A673 (cell line): ENCODE measurements at places on chromosomes 4 and X. TPM values are rescaled to one million over a fixed set of nuclear protein-coding genes. Genes with fewer than 3 reads are reported as not detected.
A peak's percentile ranks its signal among the peaks of the same experiment; 100 is the strongest.

GRCh38 chrX:72100051-72100755 lies 31.5 kb downstream of the RTL5 start:
- H3K27me3 ChIP-seq = peaks cover 4% of the 10 kb centered on the region
- no peak for DNase-seq
- no peaks in the 10 kb centered on the region for H3K4me1 ChIP-seq

- peak overlapping the region; percentile 32 for H3K4me3 ChIP-seq
- DNase-seq = no peak
- H3K27ac ChIP-seq = no peak overlapping the region
- H3K4me1 ChIP-seq = no peaks in the 10 kb centered on the region
- no peaks in the 10 kb centered on the region for H3K36me3 ChIP-seq
Observed at GRCh38 chrX:102546828-102547493, 30.4 kb upstream of the TMSB15A start.

DNA sequence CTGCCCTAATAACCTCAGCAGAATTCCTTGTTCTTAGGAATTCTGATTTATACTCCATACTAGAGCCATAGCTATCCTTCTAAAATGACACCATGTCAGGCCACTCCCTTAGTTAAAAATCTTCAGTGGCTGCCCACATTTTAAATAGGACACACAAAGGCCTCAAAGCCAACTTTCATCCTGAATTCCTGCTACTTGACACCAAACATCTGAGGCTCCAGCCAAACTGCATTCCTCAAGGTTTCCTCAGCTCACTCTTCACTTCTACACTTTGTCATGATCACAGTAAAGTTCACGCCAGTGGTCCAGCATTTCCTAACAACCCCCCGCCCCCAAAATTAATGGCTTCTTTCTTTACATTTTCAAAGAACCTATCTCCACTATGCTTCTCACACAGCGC lies 124.3 kb downstream of the ADGRA3 start:
- DNase-seq = no peak
- H3K4me3 ChIP-seq = no peak overlapping the region
- H3K27ac ChIP-seq = no peak overlapping the region
- no peaks in the 10 kb centered on the region for H3K27me3 ChIP-seq

DNA sequence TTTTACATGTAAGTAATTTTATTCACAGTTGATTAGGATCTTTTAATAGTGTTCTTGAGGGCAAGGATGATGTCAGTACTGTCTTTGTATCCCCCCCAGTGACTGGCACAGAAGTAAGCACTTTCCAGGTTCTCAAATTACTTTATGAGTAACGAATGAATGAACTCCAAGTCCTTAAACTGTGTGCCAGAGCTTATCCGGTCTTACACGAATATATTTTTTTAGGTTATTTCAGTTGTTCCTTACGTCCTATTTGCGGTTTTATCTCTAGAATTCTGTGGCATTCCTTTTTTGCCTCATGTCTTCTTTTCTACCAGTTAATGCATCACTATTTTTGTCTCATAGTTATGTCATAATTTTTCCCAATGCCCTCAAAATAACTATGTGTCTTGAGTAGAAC lies 106.9 kb upstream of the MID1IP1 start:
- DNase-seq = peak; percentile 3
- no peaks in the 10 kb centered on the region for H3K36me3 ChIP-seq
- H3K4me3 ChIP-seq = no peak overlapping the region

Gene COQ2
- 12.6 and 15.3 TPM in 2 replicates for total RNA-seq

Gene FAM241A
- 1.4 and 1.5 TPM in 2 replicates for total RNA-seq

DNA sequence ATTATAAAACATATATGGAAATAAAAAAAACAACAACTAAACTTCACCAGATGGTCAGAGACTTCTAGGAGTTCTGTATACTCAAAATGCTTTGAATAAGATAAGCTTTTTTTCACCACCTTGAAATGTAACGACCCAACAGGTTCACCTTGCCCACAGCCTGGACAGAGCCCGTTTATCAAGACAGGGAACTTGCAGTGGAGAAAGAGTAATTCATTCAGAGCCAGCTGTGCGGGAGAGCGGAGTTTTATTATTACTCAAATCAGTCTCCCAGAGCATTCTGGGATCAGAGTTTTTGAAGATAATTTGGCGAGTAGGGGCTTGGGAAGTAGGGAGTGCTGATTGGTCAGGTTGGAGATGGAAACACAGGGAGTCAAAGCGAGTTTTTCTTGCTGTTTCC lies 38.5 kb downstream of the AGA start:
- H3K27me3 ChIP-seq = no peaks in the 10 kb centered on the region
- no peak for DNase-seq
- no peaks in the 10 kb centered on the region for H3K4me1 ChIP-seq
- H3K4me3 ChIP-seq = no peak overlapping the region

DNA sequence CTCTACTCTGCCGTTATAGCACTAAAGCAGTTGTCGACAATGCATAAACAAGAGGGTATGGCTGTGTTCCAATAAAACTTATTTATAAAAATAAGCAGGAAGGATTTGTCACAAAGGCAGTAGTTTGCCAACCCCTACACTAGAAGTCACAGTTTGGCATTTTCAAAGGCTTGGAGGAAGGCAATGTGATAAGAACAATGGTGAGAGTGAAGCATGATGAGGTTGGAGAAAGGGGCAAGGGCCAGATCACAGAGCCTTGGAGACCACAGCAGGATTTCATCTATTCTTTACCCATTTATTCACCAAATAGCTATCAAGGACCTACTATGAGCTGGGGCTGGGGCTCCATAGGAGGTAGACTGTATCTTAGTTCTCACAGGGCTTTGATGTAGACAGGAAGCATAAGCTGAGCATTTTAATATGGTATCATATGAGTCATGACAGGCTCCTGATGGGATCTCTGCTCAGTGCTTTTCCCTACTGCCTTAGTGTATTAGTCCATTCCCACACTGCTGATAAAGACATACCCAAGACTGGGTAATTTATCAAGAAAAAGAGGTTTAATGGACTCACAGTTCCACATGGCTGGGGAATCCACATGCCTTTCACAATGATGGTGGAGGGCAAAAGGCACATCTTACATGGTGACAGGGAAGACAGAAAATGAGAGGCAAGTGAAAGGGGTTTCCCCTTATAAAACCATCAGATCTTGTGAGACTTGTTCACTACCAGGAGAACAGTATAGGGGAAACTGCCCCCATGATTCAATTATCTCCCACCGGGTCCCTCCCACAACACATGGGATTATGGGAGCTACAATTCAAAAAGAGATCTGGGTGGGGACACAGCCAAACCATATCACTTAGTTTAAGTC lies 58.9 kb downstream of the PPM1K start:
- DNase-seq = peak; percentile 2
- H3K4me1 ChIP-seq = no peaks in the 10 kb centered on the region
- H3K4me3 ChIP-seq = no peak overlapping the region
- no peak overlapping the region for H3K27ac ChIP-seq
